Tongue (tissue), 3 donors: ENCODE measurements at places on chromosomes 12 and 14. TPM values are rescaled to one million over a fixed set of nuclear protein-coding genes. Genes with fewer than 3 reads are reported as not detected.

- no peak for DNase-seq
These were observed 74.1 kb upstream of the PRICKLE1 start for GRCh38 chr12:42663621-42664020.

GRCh38 chr12:52183971-52184370 lies 7.8 kb downstream of the KRT80 start:
- DNase-seq: no peak

DNA sequence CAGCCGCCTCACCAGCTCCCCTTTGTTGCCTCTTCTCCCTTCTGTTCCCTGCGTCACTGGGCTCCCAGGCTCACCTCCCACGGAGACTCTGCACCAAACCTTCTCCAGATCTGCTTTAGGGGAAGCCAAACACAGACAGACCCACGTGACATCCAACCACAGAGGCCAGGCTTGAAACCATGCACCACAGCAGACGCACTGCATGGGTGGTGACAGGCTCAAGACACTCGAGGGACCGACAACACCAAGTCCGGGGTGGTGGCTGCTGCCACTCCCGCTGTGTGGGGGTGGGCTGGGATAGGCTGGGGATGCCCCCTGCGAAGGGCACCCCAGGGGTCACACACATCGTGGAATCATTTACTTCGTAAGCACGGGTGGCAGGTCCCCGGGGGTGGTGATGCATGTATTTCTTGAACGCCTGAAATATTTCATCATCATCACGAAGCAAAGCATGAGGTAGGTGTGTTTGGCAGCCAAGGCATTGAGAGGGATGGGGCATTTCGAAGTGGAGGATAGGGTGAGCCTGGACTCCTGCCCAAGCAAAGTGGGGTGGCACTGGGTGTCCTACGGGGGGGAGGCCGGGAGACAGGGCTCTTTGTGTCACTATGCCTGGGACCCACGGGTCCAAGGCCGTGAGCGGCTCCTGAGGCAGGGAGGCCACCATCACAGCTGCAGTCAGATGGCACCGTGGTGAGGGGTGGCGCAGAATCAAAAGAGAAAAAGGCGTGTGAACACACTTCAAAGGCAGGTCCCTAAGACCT lies 66.8 kb upstream of the RFLNA start:
- DNase-seq: no peak

GRCh38 chr12:71283883-71284282 lies 126.1 kb upstream of the TSPAN8 start:
- no peak for DNase-seq

- DNase-seq: peak; percentile 81
These were observed 204.3 kb downstream of the AEBP2 start for GRCh38 chr12:19643635-19644034.

DNA sequence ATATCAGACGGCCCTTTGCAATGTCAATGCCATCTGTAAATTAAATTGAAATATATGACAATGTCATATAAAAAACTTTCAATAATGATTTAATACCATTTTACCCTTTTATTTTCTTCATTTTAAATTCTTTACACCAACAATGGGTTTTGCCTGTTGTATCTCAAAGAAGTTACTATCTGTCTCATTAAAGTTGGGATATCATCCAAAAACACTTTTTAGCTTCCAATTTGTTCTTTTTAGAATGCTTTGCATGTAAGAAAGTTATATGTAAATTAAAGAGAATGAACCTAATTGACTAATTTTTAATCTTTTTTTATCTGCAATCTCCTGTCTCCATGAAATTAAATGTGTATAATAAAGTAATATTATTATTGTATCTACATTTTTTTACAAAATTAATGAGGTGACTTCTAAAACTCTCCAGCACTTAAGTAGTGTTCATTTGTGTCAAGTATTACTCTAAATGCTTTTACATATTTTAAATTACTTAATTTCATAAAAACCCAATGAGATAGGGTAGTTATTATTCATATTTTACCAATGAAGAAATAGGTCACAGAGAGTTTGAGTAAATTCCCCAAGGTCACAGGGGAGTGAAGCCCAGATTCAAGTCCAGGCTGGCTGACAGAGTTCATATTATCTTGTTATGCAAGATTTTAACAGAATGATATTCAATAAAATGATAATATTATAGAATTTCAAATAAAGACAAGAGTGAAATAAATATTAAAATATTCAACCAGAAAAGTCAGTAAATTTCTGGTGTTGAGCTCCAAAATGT lies 673.0 kb upstream of the FLRT2 start:
- DNase-seq: no peak

Gene NGB
- not detected for total RNA-seq

Gene TEX22
- total RNA-seq: not detected

Gene PAPLN
- 7.3 TPM for total RNA-seq
